Left forelimb (tissue), 1 donor: ENCODE measurements at places on chromosomes 13 and 19.

DNA sequence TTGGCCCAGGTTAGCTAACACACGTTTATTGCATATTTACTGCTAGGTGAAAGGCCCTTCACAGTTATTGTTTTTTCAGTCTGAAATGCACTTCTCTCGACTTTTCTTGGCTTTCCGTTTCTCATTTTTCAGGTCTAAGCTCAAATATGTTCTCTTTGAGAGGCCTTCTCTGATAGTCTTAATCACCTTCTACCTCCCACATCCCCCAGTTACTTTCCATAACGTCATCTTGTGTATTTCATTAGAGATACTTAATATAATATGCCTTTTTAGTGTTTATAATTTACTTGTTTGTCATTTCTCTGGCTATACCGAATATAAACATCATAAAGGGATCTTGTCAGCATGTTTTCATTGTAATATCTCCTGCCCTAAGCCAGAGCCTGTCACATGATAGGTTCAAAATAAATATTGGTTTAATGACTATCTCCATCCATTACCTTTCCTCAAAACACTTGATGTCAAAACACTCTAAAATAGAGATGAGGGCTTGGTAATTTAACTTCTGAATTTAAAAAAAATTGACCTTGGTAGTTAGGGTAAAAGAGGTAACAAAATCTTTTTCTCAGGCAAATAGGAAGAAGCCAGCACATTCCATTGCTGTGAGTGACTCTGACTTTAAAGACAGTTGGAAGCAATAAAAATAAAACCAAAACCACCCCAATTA, 168.6 kb upstream of the RFC3 start:
- DNase-seq, result no peak

DNA sequence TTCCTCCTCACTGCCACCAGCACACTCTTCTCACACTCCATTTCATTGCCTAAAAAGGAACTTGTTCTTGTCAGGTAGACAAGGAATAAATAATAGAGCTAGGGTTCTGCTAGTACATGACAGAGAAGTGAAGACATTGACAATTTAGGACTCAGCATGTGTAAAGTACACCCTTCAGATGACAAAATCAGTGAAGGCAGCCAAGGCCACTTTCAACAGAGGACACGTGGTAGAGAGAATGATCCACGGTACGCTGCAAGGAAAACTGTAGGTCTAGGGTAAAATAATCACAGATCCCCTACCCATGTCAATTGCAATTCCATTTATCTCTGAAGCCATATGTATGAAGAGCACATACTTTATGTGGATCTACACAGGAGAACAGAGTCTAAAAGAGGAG, 7.2 kb upstream of the SPATA13 start:
- DNase-seq, result no peak

GRCh38 chr19:40740747-40741146, 9.5 kb downstream of the ACTMAP start:
- DNase-seq, result peak; percentile 76

- DNase-seq, result no peak
Measured at GRCh38 chr13:46961719-46962118, 64.9 kb upstream of the HTR2A start.

GRCh38 chr19:56507446-56508289, at the start of gene ZNF471:
Gene ZNF471, plus strand, starts transcription at chr19:56507855. Its CDS starts 3,717 bp downstream, at chr19:56511572.
- peak; percentile 99 for DNase-seq

- DNase-seq, result no peak
Measured at GRCh38 chr19:42228641-42229040, 8.5 kb downstream of the ZNF526 start.

- DNase-seq, result no peak
Measured at GRCh38 chr13:34833562-34834182, 108.4 kb upstream of the NBEA start.

DNA sequence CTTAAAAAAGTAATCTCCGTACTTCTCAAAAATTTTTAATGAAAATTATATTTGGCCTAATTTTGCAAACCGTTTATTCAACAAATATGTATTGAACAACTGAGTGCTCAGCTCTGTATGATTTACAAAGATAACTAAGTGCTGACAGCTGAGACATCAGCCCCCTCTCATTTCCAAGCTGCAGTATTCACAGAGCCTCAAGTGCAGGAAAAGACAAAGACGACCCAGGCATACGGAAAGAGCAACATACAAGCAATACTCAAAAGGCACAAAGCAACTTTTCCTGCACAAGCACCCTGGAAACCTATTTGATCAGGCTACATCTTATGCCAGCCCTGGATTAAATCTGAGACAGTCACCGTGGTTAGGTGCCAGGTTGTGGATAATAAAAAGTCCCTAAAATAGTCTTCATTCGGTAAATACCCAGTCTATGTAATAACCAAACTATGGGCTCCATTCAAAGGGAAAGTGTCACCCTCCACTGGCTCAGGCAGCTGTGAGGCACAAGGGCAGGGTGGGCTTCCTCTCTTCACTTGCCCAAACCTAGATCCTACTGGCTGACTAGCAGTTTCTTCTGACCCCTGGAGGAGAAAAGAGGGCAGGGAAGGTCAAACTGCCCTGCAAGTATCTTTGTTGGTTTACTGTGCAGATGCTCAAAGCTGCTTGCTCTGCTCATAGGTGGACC, 65.5 kb downstream of the TBC1D4 start:
- DNase-seq, result no peak

DNA sequence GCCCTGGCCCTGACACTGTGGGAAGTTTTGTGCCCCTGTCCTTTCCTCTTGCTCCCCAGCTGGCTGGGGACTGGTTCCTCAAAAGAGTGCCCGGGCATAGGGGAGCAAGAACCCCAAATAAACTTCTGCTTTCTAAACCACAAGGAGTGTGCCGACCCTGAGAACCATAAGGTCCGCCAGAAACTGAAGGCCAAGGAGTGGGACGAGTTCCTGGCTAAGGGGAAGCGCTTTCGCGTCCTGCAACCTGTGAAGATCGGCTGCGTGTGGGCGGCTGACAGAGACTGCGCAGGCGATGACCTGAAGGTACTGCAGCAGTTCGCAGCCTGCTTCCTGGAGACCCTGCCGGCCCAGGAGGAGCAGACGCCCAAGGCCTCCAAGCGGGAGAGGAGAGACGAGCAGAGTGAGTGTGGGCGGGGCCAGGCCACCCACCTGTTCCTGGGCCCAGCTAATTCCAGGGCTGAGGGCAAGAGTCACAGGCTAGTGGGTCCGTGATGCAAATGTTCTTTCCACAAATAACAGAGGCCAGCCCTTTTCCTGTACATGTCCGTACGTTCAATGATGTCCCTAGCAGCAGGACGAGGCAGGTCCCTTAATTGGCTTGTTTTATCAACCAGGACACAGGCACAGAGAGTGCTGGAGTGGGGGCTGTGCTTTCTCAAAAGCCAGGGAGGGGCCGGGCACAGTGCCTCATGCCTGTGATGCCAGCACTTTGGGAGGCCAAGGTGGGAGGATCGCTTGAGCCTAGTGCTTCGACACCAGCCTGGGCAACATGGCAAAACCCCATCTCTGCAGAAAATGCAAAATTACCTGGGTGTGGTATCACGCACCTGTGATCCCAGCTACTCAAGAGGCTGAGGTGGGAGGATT, 25.6 kb downstream of the UBXN6 start:
- DNase-seq, result no peak

GRCh38 chr13:100443278-100443997, 145.2 kb downstream of the GGACT start:
- no peak for DNase-seq

- DNase-seq, result no peak
Measured at GRCh38 chr13:26225896-26226617, 3.9 kb upstream of the RNF6 start.

DNA sequence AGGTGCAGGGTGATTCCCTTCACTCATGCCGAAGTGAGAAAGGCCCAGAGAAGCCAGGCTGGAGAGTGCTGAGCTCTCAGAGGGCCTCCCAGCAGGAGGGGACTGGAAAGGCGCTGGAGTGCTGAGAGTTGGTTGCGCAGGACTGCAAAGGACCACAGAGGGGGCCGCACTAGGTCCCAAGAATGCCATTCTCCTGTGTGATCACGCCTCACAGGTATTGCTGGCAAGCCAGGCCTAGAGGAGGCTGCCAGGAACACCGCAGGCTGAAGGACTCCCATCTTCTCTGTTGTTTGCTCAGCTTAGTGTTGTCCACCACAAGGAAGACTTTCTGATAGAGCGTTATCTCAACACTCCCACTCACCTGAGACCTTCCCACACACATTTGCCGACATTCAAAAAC, 165.0 kb downstream of the FGF14 start:
- no peak for DNase-seq

- DNase-seq, result no peak
Measured at GRCh38 chr13:71320452-71320851, 546.6 kb downstream of the DACH1 start.

DNA sequence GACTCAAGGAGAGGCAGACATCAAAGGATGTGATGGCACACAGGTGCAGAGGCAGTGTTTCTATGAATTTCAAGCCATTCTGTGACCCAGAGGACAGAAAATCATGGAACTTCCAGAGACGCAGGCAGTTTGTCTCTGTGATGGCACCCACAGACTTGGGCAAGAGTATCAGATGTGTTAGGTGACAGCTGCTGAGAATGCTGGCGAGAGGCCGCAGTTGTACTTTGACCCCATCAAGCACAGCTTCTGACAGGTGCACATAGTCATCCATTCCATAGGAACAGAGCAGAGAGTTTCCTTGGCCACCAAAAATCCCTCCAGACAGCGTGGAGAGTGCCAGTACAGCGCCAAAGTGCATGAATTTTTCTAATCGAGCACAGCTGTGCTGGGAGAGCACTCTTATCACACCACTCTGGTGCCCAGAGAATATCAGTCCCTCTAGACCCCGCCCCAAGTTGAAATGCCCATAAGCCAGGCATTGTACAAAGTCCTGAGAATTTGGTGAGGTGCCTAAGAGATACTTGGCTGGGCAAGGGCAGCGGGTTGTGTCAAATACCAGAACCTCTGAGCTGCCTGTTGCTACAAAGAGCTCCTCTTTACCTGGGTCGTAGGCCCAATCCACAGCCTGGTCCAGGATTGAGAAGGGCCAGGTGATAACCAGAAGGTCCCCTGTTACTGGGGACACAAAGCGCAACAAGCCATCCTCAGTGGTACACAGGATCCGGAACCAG, 12.4 kb downstream of the WDR87 start:
- DNase-seq, result no peak

GRCh38 chr19:50518091-50519005, 4.6 kb upstream of the ASPDH start:
- no peak for DNase-seq
